ENCODE measurements at places on chromosomes 5 and 9.

GRCh38 chr5:173777674-173778073, 110.5 kb upstream of the CPEB4 start:
- no peak for DNase-seq

DNA sequence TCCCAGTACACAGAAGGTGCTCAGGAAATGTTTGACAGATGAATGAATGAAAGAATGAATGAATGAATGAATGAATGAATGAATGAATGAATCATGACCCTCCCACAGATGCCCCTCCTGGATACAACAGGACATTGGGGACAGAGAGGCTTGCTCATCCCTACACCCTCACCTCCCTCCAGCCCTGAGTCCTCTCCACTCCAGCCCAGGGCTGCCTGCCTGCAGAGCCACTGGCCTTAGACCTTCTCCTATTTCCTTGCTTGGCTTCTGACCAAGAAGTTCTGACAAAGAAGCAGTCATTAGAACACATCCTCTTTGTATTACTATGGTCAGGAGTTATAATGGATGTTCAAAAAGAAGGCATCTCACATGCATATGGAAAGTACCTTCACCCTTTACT, 240.7 kb upstream of the DAPK1 start:
- DNase-seq: no peak

DNA sequence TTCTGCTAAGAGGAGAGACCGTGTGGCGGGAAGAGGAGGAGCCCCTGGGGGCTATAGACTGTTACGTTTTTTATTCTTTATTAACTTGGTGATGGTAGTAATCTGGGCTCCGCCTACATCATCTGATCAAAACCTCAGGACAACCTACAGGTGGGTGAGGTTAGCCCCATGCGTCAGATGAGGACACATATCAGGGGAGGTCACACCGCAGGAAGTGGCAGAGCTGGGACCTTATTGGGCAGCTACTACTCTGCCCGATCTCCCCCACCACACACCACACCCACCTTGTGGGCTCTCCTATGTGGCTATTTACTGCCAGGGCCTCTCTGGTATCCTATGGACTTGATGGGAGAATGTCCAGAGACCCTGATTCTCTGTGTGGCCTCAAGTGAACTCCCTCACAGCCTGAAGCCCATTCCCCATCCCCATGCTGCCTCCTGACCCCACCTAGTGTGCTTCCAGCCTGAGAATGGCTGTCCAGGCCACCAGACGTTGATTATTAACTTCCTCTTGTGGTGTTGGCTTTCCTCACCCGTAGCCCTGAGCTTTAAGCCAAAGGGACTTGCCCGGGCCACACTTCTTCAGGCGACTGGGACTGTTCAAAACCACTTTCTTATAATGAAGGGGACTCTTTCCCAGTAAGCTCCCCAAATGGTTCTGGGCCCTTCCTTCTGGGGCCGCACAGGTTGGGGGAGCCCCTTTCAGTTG, 8.2 kb downstream of the UNC5A start:
- peak; percentile 77 for DNase-seq

GRCh38 chr5:180281706-180282105, 10.2 kb downstream of the MAPK9 start:
- no peak for DNase-seq

DNA sequence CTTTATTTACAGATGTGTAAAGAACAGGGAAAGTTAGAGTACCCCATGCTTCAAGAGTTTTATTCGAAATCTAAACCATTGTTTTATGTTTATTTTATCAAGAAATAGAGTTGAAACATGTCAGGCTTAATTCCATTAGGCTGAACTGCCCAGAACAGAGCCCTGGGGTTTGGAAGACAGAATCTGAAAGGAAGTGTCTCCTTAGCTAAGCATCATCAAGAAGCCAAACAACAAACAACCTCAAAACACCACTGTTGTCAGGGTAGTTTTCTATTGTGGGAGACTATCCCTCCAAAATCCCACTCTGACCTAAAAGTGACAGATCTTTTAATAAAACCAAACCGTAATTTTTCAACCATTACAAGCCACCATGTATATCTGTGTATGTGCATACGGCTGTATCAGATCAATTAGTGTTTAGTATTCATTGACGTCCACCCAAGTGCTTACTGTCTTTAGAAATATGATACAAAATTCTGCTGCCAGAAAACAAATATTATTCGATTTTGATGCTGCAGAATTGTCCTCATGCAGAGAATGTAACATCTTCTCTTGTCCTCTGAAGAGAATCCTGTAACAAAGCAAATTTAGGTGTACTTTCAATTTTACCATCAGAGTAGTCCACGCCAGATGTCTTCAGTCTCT, 271.9 kb upstream of the TMEM161B start:
- DNase-seq: no peak

- no peak for DNase-seq
Observed at GRCh38 chr5:91058575-91058974, 324.5 kb downstream of the ARRDC3 start.

- DNase-seq: peak; percentile 79
Observed at GRCh38 chr9:114163517-114163951, 8.2 kb downstream of the COL27A1 start.

DNA sequence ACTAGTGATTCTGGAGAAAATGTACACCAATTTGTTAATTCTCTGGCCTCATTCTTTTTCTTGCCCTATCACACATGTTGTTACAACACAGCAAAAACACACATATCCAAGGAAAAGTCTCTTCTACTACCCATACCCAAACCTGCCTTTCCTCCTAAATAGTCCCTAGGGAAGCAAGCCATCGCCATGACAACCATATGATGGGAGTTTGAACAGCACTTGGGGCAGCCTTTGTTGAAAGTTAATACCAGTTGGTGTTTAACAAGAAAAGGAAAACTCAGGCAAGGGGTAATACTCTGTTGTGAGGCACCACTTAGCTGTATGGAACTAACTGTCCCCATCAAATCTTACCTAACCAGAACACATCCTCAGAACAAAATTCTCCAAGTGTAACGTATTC, 1.7 kb downstream of the TRPM3 start:
- DNase-seq: no peak

DNA sequence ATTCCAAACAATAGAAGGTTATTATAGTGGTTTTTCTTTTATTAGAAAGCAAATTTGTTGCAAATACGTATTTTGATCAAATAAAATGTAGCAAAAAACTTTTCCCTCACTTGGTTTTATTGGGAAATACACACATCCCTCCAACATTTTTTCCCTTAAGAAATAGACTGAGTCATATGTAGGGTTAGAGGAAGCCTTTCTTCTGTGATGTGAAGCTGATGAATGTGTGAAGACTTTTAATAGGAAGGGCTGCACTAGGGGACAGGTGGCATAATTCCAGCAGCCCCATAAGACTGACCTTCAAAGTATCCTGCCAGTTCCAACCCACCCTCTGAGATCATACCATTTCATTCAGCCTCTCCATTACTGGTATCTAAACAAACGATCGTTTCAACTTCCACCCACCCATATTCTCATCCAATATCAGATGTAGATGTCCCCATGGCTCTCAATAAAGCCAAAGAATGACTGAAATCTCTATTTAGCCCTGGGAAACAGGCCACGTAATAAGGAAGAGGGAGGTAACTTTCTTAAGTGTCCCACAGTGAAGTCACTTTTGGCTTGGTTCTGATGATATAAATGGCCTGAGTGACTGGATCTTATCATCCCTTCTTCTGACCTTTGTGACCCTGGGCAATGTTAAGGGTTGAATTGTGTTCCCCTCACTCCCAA, 64.7 kb upstream of the LPAR1 start:
- no peak for DNase-seq

GRCh38 chr5:62600560-62601252, 22.1 kb downstream of the LRRC70 start:
- DNase-seq: no peak

DNA sequence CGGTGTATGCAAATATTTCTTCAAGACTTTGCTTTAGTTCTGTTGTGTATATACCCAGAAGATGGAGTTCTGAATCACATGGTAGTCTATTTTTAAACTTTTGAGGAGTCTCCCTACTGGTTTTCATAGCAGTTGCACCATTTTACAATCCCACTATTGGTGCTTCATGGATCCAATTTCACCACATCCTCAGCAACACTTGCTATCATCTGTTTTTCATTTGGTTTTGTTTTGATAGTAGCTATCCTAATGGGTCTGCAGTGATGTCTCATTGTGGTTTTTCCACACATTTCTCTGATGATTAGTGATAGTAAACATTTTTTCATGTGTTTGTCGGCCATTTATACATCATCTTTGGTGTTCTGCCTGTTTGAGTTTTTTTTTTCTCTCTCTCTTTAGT, 1339.3 kb downstream of the EFNA5 start:
- no peak for DNase-seq

- DNase-seq: no peak
Observed at GRCh38 chr9:37574241-37574721, 1.9 kb downstream of the FBXO10 start.

DNA sequence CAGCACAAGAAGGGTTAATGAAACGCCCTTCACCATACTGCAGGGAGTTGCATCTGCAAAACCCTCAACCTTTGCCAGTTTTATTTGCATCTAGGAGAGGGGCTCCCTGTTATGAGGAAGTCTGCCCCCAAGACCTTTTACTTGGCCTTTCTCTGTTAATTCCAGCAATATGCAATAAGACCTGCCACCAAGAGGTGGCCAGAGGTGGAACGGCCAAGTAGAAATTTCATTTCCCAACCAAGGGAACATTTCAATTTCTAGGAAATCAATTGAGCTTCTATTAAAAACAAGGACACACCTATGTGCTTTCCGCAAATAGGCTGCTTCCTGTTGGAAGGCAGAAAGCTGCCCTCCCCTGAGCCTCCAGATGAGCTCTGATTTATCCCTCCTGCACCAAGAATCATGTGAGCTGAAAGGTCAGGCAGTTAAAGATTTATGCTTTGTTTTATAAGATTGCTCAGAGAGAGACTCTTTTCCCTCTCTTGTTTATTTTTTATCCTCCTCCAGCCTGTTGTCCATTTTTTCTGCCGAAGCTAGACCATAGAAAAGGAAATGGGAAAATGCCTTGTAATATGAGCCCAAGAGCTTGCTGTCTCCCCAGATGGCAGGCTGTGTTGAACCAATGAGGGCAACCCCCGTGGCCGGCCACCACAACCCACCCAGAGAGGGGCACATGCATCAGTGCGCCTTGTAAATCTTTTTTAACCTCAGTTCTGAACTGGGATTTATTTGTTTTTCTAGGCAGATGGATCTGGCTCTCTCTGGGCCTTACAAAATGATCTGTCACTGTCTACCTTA, 572.8 kb downstream of the TLE1 start:
- no peak for DNase-seq

DNA sequence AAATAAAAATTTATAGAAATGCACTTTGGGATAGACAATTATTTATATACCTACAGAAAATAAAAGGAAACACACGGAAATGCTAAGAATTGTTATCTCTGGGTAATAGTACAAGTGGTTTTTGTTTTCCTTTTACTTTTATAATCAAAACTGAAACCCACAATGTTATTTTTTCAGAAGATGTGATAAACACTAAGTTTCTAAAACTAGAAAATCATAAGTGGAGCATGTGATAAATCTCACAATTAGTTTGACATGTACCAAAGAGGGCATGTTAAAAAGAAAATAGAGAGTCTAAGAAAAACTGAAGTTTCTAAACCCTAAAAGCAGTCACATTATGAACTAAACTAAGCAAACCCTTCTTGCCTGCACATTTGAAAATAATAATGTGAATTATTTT, 61.1 kb downstream of the OXCT1 start:
- DNase-seq: no peak

GRCh38 chr5:32217886-32218396, 43.8 kb upstream of the GOLPH3 start:
- DNase-seq: no peak

- DNase-seq: no peak
Observed at GRCh38 chr9:16763946-16764345, 106.5 kb downstream of the BNC2 start.

DNA sequence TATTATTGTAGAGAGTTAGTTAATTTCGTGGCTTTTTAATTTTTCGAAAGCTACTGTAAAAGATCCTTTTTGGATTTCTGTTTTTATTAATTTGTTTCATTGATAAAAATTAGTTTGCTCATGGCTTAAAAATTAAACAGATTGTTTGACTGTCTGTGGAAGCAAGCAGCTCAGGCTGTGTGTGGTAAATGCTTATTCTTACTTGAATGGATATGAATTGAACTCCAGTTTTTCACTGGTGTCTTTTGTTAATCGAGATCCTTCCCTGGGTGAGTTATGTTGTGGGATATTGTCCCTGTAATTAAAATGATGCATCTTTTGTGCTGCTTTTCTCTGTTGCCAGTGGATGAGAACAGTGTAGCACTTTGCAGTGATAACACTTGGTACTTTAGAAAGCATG, 75.3 kb downstream of the PIK3R1 start:
- no peak for DNase-seq

DNA sequence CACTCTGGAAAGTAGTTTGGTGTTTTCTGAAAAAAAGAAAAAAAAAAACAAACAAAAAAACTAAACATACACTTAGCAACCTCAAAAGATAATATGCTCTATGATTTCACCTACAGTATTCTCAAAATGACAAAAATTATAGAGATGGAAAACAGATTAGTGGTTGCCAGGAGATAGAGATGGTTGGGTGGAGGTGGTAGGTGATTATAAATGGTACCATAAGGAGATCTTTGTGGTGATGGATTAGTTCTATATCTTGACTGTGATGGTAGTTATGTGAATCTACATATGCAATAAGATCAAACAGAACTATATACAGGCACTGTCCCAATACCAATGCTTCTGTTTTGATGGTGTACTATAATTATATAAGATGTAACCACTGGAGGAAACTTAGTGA, 32.0 kb downstream of the PTBP3 start:
- DNase-seq: no peak

- DNase-seq: peak; percentile 70
Observed at GRCh38 chr5:134101686-134102439, 12.6 kb upstream of the TCF7 start.

DNA sequence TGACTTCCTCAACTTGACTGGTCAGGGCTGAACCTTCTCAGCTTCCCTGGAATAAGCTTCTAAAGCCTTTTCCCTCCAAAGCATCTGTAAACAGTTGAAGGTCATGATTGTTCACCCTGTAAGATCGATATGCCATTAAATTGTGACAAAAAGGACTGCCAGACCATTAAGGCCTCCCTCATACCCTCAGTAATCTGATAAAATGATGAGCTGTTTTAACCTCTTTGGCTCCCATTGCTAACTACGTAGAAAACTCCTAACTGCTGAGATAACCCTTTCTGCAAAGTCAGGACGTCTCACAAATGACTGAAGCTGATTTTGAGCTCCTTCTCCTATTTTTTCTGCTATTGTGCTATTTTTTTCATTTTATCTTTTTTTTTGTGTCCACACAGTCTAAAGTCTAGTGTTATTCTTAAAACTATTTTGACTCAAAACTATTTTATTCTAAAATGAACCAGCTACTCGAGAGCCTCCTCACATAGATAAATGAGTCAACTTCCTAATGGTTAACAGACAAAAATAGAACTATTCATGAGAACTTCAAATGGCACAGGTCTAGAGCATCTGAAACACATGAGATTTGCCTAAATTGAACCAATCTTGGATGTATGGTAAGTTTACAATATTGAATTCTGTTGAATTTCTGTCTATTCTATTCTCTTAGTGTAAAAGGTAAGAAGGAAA, 395.6 kb upstream of the TLE4 start:
- DNase-seq: no peak

DNA sequence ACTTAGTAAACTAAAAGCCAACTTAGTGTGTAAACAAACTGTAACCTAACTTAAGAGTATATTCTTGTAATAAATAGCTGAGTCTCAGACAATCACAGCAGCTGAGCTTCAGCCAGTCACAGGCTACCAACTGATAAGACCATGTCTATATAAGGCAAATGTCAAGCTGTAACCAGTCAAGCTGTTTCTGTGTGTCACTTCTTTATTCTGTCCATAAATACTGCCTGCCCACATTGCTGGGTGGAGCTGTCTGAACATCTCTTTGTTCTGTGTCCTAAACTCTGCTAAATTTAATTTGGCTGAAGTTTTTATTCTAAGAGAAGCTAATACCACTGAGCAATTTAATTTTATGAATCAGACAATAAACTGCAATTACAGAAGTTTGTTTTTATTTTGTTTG, 412.1 kb upstream of the CDH10 start:
- no peak for DNase-seq

All from HuH-7.5 (cell line).